Hematopoietic multipotent progenitor cell (in vitro differentiated cells): ENCODE measurements at places on chromosomes 5 and 9. TPM values are rescaled to one million over a fixed set of nuclear protein-coding genes. Genes with fewer than 3 reads are reported as not detected.

The PCDHB13 gene
- under 0.01 TPM for total RNA-seq

The FOXD1 gene
- total RNA-seq: not detected

The LRRC14B gene
- 0.54 TPM for total RNA-seq

The PCDHAC1 gene
- total RNA-seq: under 0.01 TPM

The SLC36A3 gene
- total RNA-seq: not detected

The ADAMTSL1 gene
- under 0.01 TPM for total RNA-seq

The AFAP1L1 gene
- 1.9 TPM for total RNA-seq

The PCDHA7 gene
- 0.27 TPM for total RNA-seq

The PCDHB10 gene
- total RNA-seq: under 0.01 TPM

The UBE2R2 gene
- total RNA-seq: 14.0 TPM

The PRXL2C gene
- 17.8 TPM for total RNA-seq

The CKMT2 gene
- 0.27 TPM for total RNA-seq

The TTC23L gene
- under 0.01 TPM for total RNA-seq

The PPIP5K2 gene
- 36.1 TPM for total RNA-seq

The SPATA31C1 gene
- total RNA-seq: under 0.01 TPM

The MARCHF11 gene
- total RNA-seq: not detected

DNA sequence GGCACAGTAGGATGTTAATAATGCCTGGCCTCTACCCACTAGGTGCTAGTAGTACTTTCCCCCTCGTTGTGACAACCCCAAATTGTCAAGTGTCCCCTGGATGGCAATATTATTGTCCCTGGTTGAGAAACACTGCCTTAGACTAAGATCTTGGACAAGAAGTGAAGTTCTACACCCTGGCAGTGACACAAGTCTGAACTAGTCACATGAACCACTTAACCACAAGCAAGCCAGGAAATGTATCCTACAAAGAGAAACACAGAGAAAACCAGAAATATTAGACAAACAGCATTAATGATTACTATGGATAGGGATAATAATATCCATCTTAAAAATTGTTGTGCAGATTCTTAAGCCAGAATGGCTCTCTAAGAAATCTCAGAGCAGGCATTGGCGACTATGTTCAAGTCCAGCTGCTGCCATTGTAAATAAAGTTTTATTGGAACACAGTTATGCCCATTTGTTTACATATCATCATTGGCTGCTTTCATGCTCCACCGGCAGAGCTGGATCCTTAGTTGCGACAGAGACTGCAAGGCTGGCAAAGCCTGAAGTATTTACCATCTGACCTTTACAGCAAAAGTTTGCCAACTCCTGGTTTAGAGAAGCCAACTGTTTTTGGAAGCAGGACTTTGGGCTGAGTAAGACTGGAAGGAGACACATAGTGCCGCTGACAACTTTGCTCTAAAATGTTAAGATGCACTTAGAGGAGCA lies 80.8 kb downstream of the NTRK2 start:
- DNase-seq: no peak

GRCh38 chr5:112388739-112389138 lies 30.3 kb downstream of the EPB41L4A start:
- no peak for DNase-seq

DNA sequence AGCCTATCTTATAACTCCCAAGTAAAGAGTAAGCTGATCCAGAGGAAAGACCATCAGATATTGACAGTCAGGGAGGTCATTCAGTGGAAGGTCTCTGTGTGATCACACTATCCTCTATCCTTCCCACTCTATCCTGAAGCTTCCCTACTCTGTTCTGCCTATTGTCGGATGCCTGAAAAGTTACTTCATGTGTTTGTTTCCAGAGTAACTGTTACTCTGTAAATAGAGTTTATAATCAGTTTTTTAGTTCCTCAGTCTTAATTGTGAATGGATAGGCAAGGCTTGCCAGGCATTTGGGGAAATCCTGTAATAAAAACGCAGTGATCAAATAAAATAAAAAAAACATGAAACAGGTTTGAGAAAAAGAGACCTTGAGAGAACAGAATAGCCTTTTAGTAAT lies 79.8 kb downstream of the XRCC4 start:
- no peak for DNase-seq

- DNase-seq: no peak
Measured at GRCh38 chr5:150356575-150357294, 762 bp upstream of the TCOF1 start.

DNA sequence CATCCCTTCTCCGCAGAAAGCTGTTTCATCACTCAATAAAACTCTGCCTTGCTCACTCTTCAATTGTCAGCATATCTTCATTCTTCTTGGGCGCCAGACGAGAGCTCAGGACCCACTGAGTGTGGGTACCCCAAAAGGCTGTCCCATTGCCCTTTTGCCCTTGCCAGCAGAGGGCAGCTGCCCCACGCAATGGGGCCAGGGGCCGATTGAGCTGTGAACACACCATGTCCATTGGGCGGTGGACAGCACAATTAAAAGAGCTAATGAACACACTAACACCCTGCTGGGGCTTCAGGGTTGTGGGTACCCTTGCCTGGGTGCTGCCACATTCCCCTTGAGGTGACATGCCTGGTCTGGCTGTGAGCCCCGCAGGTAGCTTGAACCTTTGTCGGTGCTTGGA lies 487.2 kb upstream of the NUDT12 start:
- DNase-seq: no peak

- no peak for DNase-seq
Measured at GRCh38 chr5:118752969-118753368, 235.4 kb downstream of the DTWD2 start.

DNA sequence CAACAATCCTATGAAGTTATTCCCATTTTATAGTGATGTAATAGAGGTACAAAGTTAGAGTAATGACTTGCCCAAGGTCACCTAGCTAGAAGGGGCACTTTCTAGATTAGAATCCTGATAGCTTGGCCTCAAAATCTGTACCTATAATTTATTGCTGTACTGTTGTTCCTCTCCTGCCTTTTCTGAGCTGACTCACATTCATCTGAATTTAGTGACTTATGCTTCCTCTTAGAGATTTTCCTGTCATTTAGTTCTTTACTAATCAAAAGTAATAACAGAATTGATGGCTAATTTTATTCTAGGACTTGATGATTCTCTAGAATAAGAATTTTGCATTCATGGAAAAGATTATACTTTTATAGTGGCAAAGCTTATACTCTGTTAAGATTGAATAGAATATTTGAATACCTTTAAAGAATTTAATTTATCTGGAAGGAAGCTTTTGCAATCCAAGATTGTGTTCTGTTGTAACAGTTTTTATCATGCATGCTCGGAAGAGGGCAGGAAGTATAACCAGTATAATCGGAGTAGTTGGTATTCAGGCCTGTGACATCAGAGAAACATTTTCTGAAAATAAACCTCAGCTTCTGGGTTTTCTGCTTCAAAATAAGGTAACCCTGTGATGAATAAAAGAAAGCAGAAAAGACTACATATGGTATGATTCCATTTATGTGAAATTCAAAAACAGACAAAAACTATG lies 21.3 kb downstream of the CYSTM1 start:
- DNase-seq: no peak

GRCh38 chr9:37029776-37030610 lies 4.1 kb downstream of the PAX5 start:
- DNase-seq: no peak

DNA sequence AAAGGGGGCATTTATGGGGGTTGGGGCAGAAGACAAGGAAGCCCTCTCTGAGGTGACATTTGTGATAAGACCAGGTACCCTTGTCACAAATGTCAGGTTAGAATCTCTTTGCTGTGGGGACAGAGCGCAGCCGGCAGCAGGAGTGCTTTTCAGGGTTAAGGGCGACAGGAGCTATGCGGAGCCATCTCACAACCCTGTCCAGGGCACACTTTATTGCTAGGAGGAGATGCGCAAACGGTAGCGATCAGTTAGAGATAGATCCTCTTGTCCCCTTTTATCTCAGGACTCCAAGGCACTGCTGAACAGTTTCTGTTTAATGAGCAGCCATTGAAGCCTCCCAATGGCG lies 438 bp upstream of the LAMC3 start:
- no peak for DNase-seq

GRCh38 chr9:75739884-75740611 lies 150.4 kb upstream of the PCSK5 start:
- DNase-seq: no peak

GRCh38 chr9:77677957-77678535 lies 29.9 kb upstream of the GNA14 start:
- DNase-seq: no peak

GRCh38 chr5:148939676-148940075 lies 113.3 kb downstream of the ADRB2 start:
- no peak for DNase-seq

- DNase-seq: no peak
Measured at GRCh38 chr5:148829248-148829594, 2.8 kb downstream of the ADRB2 start.

DNA sequence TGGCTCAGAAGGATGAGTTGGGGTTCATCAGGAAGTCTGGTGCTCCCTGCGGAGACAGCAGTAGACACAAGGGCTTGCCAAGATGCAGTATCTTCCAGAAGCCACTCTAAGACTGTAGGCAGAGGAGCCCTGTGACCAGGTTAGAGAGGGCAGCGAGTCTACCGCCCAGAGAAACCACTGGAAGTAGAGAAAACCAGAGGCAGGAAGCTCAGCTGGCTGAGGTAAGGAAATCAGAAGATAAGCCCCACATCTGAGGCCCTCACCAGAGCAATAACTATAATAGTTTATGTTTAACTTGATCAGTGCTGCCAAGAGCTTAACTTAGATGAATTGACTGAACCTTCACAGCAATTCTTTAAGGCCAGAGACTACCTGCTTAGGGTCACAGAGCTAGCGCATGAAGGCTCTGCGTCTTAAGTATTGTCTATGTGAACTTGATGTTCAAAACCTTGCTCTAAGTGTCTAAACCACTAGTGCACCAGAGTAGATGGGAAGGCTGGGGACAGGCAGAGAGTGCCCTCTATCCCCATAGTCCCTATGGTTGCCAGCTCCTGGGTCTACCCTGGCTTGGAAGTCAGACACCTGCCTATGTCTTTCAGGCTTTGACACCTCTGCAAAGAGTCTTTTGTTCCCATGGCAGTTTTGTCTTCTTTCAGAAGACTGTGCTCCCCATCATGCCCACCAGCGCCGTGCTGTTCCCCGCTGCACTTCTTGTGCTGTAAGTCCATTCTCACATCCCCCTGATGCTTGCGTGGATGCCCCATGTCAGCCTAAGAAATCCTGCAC lies 228.2 kb upstream of the KLF4 start:
- DNase-seq: no peak

DNA sequence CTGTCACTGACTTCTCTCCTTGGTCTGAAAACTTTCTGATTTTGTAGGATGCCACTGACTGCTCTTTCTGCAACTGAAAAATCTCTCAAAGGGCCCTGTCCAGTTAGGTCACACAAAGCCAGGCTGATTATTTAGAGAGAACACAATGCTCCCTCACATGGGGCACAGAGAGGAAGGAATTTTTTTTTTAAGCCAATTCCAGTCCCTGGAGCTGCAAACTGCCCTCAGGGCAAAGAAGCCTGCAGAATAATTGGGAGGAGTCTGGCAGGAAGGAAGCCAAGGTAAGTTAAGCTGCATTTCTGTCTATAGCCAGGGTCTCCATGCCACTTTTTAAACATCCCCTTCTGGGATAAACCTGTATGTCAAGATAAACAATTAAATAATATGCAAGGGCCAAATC lies 305.5 kb downstream of the ZSWIM6 start:
- DNase-seq: no peak

- no peak for DNase-seq
Measured at GRCh38 chr5:14476786-14477435, 104.7 kb upstream of the OTULINL start.

- DNase-seq: no peak
Measured at GRCh38 chr5:158990979-158991775, 108.5 kb downstream of the EBF1 start.

GRCh38 chr9:35538361-35539234 lies 48.7 kb downstream of the RUSC2 start:
- DNase-seq: no peak

GRCh38 chr5:55850839-55851674 lies at the start of gene IL31RA:
Gene IL31RA (plus strand): TSS chr5:55851357. CDS start chr5:55851571, 214 bp downstream.
- no peak for DNase-seq

DNA sequence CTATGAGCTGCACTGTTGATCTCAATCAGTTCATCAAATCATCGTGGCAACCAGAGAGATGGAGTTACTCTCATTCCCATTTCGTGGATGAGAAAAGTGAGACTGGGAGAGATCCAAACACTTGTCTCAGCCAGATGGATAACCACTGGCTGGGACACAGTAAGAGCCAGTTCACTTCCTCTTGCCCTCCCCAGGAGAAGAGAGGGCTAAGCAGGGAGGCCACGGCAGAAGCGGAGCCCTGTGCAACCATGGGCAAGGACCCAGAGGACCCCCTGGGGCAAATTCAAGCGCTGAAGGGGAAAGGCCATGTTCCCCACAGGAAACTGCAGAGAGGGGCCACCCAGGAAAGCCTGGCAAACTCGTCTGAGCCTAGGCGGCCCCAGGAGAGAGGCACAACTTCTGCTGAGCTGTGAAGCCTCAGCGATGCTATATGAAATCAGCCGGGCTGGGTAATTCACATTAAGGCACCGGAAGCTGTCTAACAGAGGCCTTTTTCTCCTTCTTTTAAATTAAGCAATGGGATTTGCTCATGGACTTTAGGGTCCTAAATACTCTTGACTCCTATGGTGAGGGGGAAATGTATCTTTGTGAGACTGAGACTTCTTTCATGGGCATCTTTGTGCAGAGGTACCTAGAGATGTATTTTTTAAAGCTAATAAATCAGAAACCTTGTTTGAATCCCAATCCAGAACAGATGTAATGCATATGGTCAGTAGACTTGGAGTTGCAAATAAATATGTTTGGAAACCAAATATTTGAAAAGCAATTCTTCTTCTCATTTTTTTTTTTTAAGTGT lies 137.1 kb upstream of the SMIM23 start:
- DNase-seq: no peak

DNA sequence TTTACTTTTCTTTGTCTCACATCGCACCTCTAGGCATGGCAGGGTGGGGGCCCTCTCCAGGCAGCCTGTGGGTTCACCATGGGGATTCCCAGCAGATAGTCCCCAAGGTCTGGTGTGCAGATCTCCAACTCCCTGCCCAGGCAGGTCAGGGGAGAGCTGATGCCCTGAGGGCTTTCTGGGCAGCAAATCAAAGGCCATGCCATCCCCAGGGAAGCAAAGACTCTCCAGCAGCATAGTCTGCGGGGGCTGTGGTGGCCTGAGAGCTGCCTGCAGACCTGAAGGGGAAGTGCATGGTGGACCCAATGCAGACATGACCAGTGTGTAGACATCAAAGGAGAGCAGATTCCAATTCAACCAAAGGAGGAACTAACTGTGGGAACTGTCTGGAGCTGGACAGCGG lies 7.7 kb downstream of the NEURL1B start:
- no peak for DNase-seq
